ENCODE measurements at places on chromosomes 6 and 20.

- no peak for DNase-seq
Observed at GRCh38 chr6:903761-904160, 210.8 kb upstream of the EXOC2 start.

DNA sequence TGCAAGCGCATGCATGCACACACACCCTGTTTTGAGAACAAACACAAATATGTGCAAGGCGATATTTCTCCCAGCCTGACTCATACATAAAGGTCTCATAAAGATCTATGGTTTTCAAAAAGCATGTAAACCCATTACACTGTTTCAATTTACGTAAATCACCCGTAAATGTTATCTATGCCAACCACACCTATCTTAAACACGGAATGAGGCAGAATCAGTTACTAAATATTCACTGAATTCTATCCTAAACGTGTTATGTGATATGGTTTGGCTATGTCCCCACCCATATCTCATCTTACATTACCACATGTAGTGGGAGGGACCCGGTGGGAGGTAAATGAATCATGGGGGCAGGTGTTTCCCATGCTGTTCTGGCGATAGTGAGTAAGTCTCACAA is 621.6 kb downstream of the KIF16B start:
- DNase-seq, result no peak

GRCh38 chr6:10441004-10441654 is 26.3 kb upstream of the TFAP2A start:
- DNase-seq, result no peak

- DNase-seq, result no peak
Observed at GRCh38 chr6:52317841-52318581, 33.5 kb upstream of the MCM3 start.

DNA sequence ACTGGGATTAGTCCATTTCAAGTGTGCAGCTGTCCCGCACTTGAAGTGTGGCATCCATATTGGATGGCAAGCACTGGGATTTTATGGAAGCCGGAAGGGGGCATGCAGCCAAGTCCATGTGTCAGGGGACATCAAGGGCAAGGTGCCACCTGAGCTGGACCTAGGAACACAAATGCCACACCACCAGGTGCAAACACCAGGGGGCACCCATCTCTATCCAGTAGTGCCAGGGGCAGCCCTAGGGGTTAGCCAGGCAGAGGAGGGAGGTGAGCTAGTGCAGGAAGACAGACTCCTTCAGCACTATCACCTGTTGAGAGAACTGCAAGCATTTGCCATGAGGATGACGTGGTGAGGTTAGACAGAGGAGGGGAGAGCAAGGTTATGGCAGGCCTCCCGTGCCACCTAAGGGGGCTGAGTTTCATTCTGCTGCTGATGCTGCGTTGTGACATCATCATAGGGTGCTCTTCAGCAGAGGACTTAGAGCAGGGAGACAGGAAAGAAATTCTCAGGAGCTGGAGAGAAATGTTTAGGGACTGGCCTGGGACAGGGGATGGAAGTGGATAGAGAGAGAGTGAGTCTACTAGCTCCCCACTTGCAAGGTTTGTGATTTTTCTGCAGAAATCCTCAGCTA is 192.6 kb upstream of the SLC24A3 start:
- DNase-seq, result no peak

DNA sequence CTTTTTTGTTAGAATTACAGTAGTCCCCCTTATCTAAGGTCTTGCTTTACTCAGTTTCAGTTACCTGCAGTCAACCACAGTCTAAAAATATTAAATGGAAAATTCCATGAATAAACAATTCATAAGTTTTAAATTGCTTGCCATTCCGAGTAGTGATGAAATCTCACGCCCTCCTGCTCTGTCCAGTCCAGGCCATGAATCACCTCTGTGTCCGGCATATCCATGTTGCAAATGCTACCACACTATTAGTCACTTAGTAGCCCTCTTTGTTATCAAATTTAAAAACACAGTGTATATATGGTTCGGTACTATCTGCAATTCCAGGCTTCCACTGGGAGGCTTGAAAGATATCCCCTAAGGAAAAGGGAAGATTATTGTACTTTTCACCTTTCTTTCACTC is 164.6 kb upstream of the FAM83B start:
- no peak for DNase-seq

GRCh38 chr6:33343953-33344611 is 26.5 kb upstream of the ZBTB22 start:
- DNase-seq, result no peak

GRCh38 chr6:46610862-46611553 is 41.6 kb downstream of the CYP39A1 start:
- no peak for DNase-seq

- DNase-seq, result no peak
Observed at GRCh38 chr20:21901470-21902275, 196.2 kb downstream of the PAX1 start.

DNA sequence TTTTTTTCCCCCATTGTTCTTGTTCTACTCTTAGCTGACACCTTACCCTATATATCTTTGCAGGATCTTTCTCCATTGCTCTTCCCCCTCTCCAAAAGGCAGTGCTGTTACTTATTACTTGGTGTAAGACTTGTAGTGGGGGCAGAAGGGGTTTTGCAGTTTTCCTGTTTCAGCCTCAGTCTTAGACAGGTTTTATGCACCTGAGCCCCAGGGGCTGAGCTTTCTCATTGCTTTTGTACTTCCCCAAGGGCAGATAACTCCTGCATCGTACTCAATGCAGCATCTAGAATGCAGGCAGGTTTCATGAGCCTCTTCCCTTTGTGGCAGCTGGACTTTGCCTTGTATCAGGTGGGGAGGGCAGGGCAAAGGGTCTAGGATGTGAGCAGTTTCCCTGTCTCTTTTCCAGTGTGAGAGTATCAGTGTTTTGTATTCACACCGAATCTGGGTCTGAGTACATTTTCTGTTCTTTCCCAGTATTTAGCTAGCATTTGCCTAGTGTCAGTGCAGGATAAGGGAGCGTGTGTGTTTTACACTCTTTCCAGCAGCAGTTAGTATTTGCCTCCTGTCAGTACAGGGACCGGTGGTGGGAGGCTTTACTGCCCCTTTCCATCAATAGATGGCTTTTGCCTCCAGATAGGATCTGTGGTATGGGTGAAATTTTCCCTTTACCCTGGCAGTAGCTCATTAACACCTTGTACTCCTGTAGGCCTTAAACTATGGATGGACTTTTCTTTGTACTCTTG is 19.6 kb downstream of the CYB5R4 start:
- no peak for DNase-seq

DNA sequence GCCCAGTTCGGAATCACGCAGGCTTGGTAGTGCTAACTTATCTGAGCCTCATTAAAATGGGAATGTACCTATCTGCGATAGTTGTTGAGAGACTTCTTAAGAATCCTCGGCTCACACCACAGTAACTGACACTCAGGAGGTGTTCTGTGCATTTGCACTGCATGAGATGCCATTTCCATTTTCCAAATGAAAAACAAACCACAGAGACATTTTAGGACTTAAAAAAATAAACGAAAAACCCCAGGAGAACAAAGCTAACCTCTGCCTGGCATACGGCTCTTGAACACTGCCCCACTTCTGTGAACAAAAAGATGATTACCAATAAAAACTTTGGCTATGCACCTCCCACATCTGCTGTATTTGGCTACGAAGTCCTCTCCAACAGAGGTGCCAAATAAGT is 37.6 kb downstream of the BEND3 start:
- peak; percentile 3 for DNase-seq

GRCh38 chr20:22775256-22775655 is 190.9 kb upstream of the FOXA2 start:
- DNase-seq, result no peak

GRCh38 chr20:54219751-54220426 is 12.0 kb downstream of the PFDN4 start:
- DNase-seq, result peak; percentile 34

DNA sequence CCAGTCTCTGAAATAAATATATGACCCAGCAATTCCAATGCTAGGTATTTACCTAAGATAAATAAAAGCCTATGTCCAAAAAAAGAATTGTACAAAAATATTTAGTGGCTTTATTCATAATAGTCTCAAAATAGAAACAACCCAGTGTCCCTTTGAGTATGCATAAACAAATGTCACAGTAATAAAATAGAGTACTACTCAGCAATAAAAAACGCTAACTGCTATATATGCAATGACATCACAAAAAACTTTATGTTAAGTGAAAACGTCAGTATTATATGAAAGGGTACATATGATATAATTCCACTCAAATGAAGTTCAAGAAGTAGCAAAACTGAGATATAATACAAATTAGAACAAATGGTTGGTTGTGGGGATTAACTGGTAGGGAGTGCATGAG is 286.5 kb upstream of the MAN1A1 start:
- no peak for DNase-seq

DNA sequence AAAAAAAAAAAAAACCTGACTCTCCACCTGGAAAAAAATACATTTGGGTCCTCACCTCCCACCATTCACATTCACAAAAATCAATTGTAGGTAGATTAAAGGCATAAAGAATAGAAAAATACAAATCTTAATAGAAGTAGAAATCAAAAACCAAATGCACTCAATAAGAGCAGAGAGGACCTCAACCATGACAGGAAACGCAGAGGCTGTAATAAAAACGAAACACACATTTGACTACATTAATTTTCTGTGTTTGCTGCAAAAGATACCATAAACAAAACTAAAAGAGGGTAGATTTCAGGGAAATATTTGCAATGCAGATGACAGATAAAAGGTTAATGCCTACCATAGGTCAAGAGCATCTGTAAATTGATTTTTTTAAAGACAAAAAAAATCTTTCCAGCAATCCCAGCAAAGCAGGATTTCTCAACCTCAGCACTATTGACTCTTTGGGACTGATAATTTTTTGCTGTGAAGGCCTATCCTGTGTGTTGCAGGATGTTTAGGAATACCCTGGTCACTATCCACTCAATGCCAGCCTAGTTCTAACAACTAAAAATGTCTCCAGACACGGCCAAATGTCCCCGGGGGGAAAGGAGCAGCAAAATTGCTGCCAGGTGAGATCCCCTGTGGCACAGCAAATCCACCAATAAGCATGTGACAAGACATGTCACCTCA is 9.1 kb downstream of the ETV7 start:
- no peak for DNase-seq

- no peak for DNase-seq
Observed at GRCh38 chr6:55290736-55291135, 36.5 kb upstream of the GFRAL start.

DNA sequence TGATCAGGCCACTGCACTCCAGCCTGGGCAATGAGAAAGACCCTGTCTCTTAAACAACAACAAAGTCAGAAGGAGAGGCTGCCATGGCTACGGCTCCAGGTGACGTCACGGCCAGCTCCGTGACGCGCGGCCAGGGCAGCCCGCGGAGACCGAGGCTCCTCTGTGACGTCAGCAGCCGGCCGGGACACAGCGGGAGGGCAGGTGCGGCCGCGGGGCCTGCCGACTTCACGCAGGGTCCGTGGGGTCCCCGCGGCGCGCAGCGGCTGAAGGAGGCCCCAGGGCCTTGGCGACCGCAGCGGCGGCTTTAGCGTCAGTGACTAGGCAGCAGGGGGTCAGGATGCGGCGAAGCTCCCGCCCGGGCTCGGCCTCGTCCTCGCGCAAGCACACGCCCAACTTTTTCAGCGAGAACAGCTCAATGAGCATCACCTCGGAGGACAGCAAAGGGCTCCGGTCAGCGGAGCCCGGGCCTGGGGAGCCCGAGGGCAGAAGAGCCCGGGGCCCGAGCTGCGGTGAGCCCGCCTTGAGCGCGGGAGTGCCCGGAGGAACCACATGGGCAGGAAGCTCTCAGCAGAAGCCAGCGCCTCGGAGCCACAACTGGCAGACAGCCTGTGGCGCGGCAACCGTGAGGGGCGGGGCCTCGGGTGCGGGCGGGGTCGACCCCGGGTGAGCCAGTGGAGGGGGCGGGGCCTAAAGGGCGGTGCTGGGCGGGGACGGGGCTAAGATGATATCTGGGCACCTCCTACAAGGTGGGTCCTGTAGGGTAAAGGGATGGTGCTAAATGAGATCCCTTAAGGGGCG is at the start of gene SPAG4:
Gene SPAG4, plus strand, starts transcription at position 163 of the 798 bp plus-strand sequence. Its CDS starts 175 bp downstream, at position 338.
- DNase-seq, result peak; percentile 98

DNA sequence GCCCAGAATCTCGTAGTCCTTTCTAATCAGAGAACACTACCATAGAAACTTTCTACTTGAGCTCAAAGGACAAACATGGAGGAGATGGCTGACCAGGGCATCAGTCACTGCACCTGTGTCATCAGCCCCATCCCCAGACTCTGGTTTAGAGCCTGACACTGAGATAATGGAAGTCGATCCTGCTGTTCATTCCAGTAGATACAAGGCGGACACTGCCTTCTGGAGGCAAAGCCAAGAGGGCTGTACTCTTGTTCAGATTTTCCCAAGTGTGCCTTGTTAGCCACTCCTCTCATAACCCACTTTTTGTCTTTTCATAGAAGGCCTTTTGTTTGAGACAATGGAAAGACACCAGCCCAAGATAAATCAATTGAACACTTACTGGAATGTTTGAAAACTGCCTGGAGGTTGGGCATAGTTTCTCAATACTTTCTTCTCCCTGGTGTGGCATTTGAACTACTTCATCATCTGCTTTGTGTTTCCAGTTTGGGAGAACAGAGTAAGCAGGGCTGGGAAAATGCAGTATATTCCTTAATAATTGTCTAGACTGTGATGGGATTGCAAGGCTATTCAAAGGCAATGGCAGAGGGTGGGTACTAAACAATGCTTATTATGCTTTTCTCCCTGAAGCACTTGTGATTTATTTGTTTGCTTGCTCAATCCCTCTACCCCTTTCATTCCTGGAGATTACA is 99.7 kb downstream of the CLIC5 start:
- DNase-seq, result no peak

DNA sequence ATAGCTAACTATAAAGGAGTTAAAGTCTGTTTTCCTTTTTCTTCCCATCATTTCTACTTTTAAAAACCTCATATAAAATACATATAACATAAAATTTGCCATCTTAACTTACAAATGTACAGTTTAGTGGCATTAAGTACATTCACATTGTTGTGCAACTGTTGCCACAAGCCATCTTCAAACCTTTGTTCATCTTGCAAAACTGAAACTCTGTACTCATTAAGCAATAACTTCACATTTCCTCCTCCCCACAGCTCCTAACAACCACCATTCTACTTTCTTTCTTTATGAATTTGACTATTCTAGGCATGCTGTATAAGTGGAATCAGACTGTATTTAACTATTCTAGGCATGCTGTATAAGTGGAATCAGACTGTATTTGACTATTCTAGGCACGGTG is 4.5 kb downstream of the CCDC170 start:
- DNase-seq, result no peak

DNA sequence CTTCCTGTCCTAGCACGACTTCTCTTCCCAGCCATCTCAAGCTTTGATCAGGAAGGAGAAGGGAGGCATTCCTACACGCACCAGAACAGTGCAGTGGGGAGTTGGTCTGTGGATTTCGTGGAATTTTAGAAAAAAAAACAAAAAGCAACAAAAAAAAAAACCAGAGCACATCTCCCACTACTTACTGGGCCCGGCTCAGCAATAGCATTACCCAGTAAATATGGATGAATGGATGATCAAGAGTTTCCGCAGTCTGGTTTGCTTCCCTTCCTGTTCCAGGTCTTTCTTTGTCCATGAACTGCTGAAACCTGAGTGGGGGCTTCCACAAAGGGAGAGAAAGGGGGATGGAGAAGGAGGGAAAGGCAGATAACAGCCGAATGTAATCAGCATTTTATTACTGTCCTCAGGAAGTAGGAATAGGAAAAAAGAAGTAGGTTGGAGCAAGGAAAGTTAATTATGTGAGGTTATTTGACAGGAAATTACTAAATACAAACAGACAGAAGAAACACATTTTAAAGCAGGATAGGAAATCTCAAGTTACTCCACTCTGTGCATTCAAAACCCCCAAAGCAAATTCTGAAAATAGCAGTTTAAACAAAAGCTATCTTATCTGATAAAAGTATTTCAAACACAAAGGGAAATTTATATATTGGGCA is 349.0 kb downstream of the PRL start:
- DNase-seq, result no peak

- no peak for DNase-seq
Observed at GRCh38 chr20:10379761-10380160, 54.3 kb downstream of the MKKS start.

- no peak for DNase-seq
Observed at GRCh38 chr6:170434821-170435155, 118.3 kb downstream of the PSMB1 start.
